ENCODE measurements at places on chromosomes 5 and 9.

- DNase-seq: peak; percentile 71
Measured at GRCh38 chr9:80649001-80649420, 1040.3 kb downstream of the TLE1 start.

GRCh38 chr5:125175348-125176004 lies 429.0 kb upstream of the ZNF608 start:
- no peak for DNase-seq

- no peak for DNase-seq
Measured at GRCh38 chr5:76715486-76715735, 515 bp upstream of the F2R start.

DNA sequence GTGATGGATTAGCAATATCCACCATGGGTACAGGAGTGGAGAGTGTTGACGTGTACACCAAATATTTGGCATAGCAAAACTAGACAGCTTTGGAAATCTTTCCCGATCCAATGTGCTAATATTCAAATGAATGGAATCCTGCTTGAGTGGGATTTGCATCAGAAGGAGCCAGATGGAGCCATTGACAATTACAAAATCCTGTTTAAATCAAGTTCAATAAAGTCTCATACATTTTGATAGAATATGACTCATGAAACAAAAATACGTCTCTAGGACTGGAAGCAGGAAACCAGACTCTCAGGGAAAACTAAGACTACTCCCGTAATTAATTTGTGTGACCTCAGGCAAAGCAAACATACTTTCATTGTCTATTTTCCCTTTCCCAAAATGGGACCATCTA lies 13.0 kb downstream of the TNC start:
- peak; percentile 31 for DNase-seq

All from A172 (cell line).